ENCODE measurements at places on chromosomes 16 and 17.

DNA sequence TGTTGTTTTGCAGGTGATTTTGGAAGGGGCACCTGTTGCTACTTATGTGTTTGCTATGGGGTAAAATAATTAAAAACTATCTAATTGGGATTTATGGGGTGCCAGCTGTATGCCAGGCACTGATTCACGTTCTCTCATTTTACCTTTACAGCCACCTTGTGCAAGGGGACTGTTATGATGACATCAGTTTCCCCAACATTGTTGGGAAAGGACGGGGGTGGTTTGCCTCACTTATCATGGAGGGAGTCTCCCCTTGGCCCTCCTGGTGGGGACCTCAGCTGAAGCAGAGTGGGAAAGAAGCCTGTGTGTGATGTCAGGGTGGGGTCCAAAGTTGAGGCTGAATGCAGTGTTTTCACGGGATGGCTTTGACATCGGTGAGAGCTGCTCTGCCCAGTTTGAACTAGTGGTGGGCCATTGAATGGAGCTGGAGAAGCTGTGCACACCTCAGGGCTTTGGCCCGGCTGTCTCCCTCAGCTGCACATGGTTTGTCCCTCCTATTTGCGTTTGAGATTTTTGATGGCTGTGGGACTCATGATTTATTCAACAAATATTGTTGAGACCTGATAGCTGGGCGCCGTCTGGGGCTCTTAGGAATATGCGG, 36.1 kb downstream of the CMIP start:
- DNase-seq: no peak

- DNase-seq: no peak
These were observed 1.1 kb downstream of the ABAT start for GRCh38 chr16:8675183-8676159.

- DNase-seq: no peak
These were observed 158.6 kb downstream of the SALL1 start for GRCh38 chr16:50992350-50993032.

GRCh38 chr16:81237282-81237681, 1.2 kb upstream of the BCO1 start:
- DNase-seq: no peak

DNA sequence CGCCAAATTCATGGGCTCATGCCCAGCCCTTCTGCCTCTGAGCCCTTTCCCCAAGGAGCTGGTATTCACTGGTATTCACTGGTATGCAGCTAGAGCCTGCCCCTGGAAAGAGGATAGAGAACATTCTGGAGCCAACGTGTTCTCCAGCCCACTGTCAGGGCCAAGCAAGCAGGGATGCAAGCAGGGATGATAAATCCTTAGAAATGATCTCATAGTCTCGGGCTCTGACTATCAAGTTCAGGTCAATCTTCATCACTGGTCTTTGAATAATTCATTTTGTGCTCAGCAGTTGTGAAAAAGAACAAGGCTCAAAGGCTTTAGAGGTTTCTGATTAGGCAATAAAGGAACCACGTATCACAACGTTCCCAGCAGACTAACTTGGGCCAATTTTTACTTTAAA, 57.3 kb downstream of the CACNG5 start:
- no peak for DNase-seq

- no peak for DNase-seq
These were observed 37.0 kb downstream of the GAS7 start for GRCh38 chr17:10161386-10161785.
